ENCODE measurements at places on chromosomes 13 and 19.

GRCh38 chr19:46917002-46917401 lies 56.2 kb downstream of the ARHGAP35 start:
- DNase-seq = no peak

DNA sequence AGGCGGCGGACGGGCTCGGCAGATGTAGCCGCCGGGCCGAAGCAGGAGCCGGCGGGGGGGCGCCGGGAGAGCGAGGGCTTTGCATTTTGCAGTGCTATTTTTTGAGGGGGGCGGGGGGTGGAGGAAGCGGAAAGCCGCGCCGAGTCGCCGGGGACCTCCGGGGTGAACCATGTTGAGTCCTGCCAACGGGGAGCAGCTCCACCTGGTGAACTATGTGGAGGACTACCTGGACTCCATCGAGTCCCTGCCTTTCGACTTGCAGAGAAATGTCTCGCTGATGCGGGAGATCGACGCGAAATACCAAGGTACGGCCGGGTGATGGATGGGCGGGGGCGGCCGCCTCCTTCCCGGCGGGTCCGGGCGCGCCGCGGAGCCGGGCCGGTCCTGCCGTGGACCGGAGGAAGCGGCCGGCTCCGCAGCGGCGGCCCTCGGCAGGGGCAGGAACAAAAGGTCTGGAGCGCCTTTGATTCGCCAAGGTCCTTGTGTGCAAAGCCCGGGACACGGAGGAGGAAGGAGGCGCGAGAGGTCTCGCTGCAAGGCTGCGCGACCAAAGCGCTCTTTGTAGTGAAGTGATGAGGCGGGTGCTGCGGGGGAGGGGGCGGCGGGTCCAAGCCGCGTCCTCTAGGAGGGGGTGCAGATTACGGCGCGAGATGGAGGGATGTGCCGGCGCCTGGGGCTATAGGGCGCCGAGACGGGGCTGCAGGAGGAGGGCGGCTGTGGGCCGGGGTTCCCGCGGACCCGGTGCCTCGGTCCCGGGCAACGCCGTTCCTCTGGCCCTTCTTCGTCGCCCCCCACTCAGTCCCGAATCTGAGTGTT lies 689 bp downstream of the ING1 start:
- DNase-seq = no peak

GRCh38 chr13:22196777-22197176 lies 525.9 kb downstream of the FGF9 start:
- DNase-seq = no peak

DNA sequence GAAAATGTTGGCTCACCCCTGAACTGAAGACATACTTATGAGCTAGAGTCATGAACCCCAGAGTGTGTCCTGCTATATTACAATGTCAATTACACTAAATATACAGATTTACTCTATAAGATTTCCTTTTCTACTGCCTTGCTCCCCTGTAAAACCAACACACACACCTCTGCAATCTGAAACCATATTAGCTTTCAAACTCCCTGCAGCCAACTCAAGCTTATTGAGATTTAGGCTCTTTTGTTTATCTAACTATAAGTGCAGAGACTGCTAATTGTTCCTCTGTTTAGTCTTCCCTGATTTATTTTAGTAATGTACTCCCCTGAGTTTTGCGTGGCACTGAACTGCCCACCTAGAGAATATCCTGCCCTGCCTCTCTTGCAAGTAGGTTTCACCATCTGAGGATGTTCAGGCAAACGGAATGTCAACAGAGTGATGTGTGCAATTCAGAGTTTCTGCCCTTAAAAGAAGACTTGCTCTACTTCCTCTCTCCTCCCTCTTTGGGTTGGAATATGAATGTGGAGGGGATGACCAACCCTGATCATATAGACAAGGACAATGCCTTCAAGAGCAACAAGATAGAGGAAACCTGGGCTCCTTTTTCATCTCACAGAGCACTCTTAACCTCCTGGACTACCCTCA lies 22.3 kb downstream of the FAM216B start:
- no peak for DNase-seq

DNA sequence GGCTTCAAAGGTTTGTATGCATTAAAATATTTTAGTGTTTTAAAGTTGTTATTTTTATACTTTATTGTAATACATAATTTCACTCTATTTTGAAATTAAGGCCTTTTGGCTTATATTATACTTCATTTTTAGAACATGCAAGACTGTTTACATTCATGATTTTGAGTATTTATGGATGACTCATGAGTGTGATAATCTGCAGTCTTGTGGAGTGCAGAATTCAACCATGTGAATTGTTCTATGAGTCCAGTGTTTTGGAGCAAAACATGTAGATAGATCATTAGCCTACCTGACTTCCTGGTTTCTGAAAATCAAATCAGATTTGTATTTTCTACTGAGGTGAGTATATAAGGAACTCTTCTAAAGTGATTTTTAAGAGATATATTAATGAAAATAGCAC lies 241.8 kb downstream of the PCCA start:
- DNase-seq = no peak

DNA sequence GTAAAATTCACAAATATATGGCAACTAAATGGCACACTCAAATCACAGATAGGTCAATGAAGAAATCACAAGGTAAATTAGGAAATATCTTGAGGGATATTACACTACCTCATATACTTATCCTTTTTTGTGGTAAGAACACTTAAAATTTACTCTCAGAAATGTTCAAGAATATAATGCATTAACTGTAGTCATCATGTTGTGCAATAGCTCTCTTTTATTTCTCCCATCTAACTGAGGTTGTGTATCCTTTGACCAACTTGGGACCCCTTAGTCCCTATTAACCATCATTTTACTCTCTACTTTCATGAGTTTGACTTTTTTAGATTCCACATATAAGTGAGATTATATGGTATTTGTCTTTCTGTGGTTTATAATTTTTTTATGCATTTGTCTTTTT lies 52.6 kb downstream of the WTIP start:
- DNase-seq = no peak

GRCh38 chr19:13016628-13017305 lies 21.5 kb downstream of the NFIX start:
- DNase-seq = no peak

GRCh38 chr19:19276386-19276785 lies 3.3 kb upstream of the TM6SF2 start:
- DNase-seq = no peak

- no peak for DNase-seq
Observed at GRCh38 chr19:52941941-52942385, 18.7 kb upstream of the ZNF888 start.

DNA sequence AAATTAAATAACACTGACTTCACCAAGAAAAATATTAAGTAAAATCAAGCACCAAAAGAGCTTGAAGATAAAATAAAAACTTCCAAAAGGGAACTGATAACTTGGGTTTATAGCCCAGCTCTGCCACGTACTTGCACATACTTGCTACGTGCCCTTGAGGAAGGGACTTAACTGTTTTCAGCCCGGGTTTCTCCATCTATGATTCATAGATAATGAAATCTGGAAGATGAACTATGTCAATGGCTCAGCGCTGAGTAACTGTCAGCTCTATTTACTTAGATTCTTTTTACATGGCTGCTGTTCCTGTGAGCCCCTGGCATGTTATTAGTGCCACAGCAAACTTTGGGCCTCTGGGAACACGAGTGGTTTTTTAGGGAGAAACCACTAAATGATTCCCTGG lies 9.6 kb upstream of the ZC3H13 start:
- no peak for DNase-seq

DNA sequence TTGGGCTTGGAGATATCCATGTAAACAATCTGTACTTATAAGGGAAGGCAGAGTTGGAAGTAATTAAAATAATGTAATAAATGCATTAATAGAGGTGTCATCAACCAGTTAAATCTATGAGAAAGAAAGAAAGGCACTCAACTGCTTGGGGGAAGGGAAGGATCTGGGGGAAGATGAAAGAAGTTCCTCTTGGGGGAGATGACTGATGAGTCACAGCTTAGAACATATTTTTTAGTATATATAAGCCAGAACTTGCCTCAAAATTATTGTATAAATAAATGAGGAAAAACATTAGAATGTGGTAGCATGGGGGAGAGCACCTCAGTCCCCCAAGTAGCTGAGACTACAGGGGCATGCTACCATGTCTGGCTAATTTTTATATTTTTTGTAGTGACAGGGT lies 205.8 kb downstream of the GGACT start:
- DNase-seq = no peak

- no peak for DNase-seq
Observed at GRCh38 chr19:13729859-13730258, 34.5 kb upstream of the MRI1 start.

- no peak for DNase-seq
Observed at GRCh38 chr19:45460807-45461347, 6.9 kb upstream of the FOSB start.

GRCh38 chr13:40348096-40348679 lies 318.3 kb downstream of the FOXO1 start:
- no peak for DNase-seq

DNA sequence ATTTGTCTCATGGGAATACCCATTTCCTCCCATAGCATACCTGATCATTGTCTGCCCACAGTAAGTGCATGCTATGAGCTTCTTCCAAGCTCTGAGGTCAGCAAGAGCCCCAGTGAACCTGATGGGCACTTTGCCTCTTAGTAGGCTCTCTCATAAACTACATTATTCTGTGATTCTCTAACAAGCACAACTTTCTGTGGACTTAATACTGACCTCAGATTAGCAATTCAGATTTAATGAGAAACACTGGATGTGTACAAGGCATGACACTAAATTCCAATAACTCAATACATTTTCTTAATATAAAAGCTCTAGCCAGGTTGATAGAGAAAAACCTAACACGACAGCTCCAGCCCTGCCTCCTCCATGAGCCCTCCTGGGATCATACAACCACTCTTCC lies 23.3 kb upstream of the STARD13 start:
- no peak for DNase-seq

DNA sequence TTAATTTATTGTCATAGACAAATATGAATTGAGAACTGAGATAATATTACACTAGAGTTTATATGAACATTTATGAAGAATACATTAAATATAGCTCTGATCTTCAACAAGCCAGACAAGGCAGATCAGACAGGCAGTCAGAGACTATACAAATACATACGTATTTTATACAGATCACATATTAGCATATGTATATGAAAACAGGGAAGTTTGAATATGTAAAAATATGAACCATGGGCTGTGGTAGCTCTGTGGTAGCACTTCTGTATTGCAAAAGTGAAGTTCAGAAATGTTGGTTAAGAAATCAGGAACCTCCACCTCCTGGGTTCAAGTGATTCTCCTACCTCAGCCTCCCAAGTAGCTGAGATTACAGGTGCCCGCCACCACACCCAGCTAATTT lies 20.7 kb downstream of the GPR180 start:
- no peak for DNase-seq

GRCh38 chr13:94195715-94196114 lies 283.8 kb downstream of the DCT start:
- DNase-seq = peak; percentile 35

- peak; percentile 95 for DNase-seq
Observed at GRCh38 chr13:112931028-112931934, 37.7 kb upstream of the MCF2L start.

DNA sequence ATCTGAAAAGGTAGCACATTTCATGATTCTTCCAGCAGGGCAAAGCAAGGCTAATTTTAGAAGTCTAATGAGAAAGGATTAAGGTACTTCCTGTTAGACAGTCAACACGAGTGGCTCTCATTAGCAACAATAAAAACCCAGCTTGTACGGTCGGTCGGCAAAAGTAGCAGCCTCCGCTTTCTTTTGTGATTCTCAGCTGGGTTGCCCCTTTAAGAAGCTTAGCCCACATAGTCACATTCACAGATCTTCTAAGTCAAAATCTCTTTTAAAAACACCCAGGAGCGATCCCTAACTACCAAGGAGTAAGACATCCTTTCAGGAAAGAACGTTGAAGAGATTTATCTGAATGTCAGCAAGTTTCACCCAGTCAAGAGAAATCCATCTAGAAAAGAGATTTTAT lies 684.8 kb downstream of the DIAPH3 start:
- no peak for DNase-seq

- DNase-seq = peak; percentile 13
Observed at GRCh38 chr19:40139533-40140287, 49.0 kb upstream of the ZNF780A start.

- no peak for DNase-seq
Observed at GRCh38 chr19:2815191-2815614, 4.5 kb upstream of the ZNF554 start.

GRCh38 chr13:97282705-97283104 lies 60.6 kb downstream of the MBNL2 start:
- no peak for DNase-seq

- no peak for DNase-seq
Observed at GRCh38 chr13:48731957-48732569, 78.3 kb downstream of the CYSLTR2 start.

GRCh38 chr19:47151627-47152026 lies 21.0 kb downstream of the SAE1 start:
- DNase-seq = no peak

DNA sequence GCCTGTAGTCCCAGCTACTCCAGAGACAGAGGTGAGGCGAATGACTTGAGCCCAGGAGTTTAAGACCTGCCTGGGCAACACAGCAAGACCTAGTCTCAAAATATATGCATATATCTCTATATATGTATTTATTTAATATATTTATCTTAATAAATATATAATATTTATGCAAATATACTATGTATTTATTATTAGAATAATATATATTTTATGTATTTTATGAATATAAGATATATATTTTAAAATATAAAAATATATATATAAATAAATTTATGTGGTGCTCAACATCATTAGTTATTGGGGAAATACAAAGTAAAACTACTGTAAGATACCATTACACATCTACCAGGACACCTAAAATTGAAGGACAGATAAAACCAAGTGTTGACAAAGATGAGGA lies 58.1 kb upstream of the IPO5 start:
- no peak for DNase-seq

GRCh38 chr13:19622193-19622592 lies 11.3 kb upstream of the MPHOSPH8 start:
- no peak for DNase-seq

DNA sequence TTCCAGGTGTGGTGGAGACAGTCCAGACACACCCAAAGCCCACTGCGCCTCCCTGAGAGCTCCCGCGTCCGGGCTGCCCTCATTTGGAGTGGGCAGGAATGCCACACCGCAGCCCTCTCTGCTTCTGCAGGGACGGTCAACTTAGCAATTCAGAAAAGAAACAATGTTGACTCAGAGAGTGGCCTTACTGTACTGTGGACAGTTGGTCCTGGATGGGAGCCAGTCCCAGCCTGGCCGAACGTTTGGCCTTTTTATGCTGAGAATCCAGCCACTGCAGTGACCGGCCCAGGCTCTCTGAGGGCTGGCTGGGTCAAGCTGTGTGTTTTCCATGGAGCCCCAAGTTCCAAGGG lies 7.2 kb downstream of the GAS6 start:
- no peak for DNase-seq

- DNase-seq = no peak
Observed at GRCh38 chr19:48676887-48677286, 4.1 kb upstream of the NTN5 start.

GRCh38 chr19:12995596-12996405 lies 526 bp downstream of the NFIX start:
- DNase-seq = no peak

GRCh38 chr13:32175307-32175706 lies 139.9 kb downstream of the ZAR1L start:
- no peak for DNase-seq

Data from NCI-H187 treated with DMSO at 0.1 percent for 48 hours (cell line).